Stimulated activated CD4-positive, alpha-beta T cell treated with anti-CD3 and anti-CD28 coated beads, Interleukin-1b, Interleukin-23, amount 100 ng/mL, for 24 hours (primary cell): ENCODE measurements at places on chromosomes 11 and 22.

- no peak for DNase-seq
Measured at GRCh38 chr11:105034813-105035620, at the start of gene CASP1. Gene CASP1 (minus strand): TSS chr11:105035144. CDS start chr11:105035113, 31 bp downstream.

DNA sequence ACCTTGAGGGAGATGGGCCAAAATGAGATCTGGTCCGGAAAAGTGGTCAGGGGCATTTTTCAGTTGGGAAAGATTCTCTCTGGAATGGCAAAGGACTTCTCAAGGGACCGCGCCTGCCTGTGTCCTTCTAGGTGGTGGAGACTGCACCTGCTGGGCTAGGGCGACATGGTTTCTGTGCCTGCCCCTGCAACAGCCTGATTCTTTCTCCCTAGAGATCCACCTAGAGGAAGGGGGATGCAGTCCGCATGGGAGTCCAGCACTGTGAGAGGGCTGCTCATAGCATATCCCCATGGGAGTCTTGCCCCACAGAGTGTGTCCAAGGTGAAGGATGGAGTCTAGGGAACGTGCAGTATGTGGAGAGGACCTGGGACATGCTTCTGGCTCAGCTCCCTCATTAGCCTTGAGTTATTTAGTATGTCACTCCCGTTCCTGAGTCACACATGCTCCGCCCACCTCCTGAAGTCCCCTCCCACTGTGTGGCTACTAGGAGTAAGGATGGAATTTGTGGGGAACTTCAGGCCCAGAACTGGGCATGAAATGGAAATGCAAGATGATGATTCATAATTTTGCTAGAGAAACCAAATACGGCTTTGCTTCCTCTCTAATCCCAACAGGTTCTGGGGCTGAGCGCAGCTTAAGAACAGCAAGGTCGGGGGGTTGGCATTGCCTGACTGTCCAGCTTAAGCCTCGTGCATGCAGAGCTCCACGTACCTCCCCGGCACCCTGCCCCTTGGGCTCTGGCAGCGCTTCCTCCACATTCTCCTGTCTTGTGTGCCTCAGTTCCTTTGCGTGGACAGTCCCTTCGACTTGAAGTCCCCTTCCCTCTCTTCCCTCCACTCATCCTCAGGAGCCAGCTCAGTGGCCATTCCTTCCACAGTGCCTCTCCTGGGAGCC is 35.0 kb downstream of the GRIK4 start:
- no peak for DNase-seq

DNA sequence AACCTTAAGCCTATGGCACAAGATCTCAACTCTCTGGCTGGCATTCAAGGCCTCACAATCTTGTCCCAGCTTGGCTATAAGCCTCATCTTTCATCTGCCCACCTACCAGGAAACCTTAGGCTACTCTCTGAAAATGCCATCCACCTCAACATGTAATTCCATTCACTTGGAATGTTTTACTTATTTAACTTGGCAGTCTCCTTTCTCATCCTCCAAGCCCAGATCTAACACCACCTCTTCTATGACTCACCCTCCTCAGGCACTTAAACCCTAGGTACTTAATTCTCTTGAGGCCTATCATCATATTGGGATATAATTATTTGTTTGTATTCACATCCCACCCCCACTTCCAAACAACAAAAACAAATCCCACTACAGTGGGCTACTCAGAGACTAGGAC is 15.0 kb downstream of the POGLUT3 start:
- no peak for DNase-seq

- no peak for DNase-seq
Measured at GRCh38 chr11:44437122-44437521, 127.2 kb upstream of the ALX4 start.

- DNase-seq = no peak
Measured at GRCh38 chr11:72556433-72556832, 117.8 kb downstream of the PDE2A start.

GRCh38 chr11:62458212-62459002 is 39.6 kb downstream of the SCGB1A1 start:
- no peak for DNase-seq

DNA sequence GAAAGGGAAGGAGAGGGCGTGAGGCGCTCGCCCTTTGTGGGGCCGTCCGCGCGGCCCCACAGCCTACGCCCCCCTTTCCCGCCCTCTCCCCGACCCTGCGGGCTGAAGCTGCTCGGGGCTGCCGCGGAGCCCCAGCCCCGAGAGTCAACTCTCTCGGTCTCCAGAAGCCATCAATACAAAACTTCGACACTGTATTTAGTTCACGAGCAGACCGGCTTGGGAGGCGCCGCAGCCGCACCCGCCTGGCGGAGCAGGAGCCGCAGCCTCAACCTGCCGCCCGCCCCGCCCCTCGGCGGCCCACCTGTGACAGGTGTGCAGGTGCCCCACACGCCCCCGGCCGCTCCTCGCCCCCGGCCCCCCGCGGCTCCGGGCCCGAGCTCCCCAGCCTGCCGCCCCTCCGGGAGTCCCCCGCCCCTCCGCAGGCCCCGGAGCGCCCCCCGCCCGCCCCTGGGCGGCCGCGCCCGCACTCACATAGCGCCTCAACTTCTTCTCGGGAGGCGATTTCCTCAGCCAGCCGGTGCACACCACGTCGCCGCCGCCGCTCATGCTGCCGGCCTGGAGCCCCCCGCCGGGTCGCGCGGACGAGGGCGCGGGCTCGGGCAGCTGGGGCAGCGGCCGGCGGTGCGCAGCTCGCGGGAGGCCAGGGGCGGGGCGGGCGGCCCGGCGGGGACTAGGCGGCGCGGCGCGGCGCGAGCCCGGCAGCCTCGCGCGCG is at the start of gene GAB2:
GAB2 (minus strand) TSS at position 646 of the 713 bp plus-strand sequence; CDS start at position 546, 100 bp downstream.
- no peak for DNase-seq

DNA sequence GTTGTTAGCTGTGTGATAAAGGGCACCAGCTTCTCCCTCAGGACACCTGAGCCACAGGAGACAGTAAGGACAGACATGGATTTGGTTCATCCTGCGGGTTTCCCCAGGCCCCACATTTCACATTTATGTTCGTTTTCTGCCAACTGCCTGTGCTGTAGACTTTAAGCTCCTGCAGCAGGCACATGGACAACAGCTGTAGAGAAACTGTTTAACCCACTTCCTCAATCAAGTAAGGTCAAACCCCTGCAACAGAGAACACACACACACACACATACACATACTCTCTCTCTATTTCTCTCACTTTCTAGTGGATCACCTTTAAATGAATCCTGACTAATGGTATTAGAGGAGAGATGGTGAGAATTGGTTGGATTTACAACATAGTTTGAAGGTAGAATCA is 90.7 kb downstream of the C11orf87 start:
- DNase-seq = no peak

DNA sequence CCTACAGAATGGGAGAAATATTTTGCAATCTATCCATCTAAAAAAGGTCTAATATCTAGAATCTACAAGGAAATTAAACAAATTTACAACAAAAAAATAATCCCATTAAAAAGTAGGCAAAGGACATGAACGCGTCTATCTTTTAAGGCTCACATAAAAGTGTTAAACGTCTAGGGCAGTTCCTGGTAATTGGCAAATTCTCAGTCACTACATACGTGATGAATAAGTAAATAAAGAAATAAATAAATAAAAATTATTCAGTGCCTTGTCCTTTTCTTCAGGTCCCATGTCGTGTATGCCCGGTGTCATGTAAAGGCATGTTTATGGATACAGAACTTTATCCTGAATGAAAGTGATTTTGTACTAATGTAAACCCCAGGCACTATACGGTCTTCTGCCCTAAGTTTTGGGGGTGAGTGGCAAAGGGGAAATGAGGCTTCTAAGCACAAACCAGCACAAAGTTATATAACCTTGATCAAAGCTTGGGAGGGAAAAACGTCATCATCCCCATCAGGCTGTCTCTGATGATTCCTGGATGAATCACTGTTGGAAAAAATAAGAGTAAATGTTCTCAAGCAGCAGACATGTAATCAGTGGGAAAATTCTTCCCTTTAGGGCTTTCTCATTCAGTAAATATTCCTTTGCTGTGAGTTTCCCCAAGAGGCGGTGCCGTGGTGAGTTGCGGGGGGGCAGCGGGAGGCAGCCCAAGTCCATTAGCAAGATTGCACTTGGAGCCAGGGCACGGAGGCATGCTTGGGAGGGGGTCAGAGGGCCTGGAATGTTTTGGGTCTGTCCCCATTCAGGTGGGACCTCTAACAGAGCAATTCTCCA is 30.4 kb upstream of the MICAL2 start:
- no peak for DNase-seq

- no peak for DNase-seq
Measured at GRCh38 chr11:128552783-128553661, 34.3 kb downstream of the ETS1 start.

DNA sequence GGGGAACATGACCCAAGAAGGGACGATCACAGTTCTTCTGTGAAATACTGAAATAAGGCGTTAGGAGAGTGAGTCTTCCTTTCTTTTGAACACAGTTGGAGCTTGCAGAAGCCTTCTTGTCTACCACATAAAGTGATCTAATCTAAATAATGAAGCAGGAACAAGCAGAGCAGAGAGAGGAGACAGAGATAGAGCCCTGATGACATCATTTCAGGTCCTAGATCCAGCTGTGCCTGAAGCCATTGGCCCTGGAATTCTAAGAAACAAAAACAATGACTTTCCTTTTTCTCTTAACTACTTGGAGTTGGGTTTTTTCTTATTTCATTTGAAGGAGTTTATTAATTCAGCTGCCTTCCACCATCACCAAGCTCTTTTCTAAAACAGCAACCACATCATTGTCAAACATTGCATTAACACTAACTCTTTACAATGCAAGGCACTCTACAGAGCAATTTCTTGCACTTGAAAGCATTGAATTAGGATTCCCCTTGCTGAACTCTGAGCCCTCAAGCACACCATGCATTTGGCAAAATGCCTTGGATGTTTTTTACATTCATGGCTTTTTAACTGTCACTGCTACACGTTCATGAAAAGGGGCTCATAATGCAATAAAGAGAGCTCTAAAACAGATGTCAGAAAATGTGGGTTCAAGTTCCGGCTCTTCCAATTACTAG is 117.2 kb upstream of the TIMP3 start:
- DNase-seq = no peak

DNA sequence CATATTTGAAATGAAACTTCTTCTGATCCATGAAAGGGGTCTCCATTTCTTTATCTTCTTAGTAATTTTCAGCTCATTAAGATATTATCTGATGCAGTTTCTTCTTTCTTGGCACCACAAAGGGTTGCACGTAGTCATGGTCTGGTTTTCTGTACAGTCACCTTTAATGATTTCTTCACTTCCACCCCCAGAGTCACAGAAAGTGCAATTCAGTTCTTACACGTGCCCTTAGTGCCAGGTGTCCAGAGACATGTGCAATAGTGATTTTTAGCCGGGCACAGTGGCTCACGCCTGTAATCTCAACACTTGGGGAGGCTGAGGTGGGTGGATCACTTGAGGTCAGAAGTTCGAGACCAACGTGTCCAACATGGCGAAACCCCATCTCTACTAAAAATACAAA is 202.8 kb upstream of the MTNR1B start:
- no peak for DNase-seq

GRCh38 chr11:116519499-116519898 is 253.3 kb downstream of the BUD13 start:
- no peak for DNase-seq

DNA sequence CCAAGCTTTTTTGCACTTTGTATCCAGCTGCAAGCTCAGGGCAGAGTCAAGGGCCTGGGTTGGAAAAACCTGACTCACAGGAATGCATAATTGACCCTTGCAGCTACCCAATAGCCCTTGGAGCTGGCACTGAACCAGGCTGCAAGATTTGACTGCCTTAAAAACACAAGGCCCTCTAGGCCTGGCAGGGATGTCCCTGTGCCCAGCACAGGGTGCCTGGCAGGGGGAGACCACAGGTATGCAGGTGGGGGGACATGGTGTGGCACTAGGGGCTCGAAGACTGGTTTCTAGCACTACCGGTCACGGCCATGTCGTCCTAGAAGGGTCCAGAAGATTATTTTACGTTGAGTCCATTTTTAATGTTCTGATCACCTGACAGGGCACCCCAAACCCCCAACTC is 30.2 kb downstream of the SBF1 start:
- DNase-seq = no peak

DNA sequence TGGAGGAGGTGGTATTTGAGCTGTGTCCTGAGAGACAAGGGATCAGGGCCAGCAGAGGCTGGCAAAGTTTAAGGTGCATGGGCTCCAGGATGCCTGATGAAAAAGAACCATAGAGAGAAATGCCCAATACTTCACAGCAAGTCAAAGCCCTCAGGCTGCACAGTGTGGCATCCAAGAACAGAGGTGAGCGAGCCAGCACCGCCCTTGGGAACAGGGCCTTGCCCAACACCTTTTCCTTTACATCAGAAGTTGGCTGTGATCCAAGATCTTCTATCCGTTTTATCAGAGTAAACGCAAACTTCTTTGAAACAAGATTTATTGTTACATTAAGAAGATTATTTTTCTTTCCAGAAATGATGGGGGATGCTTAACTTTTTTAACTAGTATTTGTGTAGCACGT is 1.4 kb downstream of the B3GNT6 start:
- no peak for DNase-seq

DNA sequence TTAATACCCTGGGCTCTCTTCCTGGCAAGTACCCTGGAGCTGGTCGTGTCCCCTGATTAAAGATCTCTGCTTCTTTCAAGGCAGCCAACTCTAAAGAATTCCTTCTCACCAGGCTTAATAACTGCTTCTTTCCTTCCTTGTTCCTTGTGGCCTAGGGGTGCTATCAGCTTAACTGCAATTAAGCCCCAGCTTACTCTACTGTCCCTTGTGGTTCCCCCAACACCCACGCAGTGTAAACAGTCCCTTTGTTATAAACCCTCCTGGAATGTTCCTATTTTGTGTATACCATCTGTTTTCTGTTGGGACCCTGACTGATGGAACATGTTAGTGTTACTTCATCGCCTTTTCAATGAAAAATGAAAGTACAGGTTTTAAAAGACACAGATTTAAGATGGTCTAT is 126.4 kb upstream of the KIRREL3 start:
- DNase-seq = no peak

DNA sequence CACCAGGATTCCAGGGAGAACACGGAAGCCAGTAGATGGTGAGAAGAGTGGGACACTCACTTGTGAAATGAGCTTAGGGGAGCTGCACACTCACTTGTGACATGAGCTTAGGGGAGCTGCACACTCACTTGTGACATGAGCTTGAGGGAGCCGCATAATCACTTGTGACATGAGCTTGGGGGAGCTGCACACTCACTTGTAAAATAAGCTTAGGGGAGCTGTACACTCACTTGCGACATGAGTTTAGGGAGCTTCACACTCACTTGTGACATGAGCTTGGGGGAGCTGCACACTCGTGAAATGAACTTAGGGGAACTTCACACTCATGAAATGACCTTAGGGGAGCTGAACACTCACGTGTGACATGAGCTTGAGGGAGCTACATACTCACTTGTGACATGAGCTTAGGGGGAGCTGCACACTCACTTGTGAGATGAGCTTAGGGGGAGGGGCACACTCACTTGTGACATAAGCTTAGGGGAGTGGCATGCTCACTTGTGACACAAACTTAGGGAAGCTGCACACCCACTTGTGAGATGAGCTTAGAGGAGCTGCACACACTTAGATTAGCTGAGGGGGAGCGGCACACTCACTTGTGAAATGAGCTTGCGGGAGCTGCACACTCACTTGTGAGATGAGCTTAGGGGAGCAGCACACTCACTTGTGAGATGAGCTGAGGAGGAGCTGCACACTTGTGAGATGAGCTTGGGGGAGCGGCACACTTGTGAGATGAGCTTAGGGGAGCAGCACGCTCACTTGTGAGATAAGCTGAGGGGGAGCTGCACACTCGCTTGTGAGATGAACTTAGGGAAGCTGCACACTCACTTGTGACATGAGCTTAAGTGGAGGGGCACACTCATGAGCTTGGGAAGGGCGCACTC is 59.0 kb downstream of the NCAPD3 start:
- DNase-seq = no peak
